ENCODE measurements at places on chromosomes 6 and 20.

- DNase-seq, result no peak
Measured at GRCh38 chr6:108766886-108767285, 81.3 kb upstream of the ARMC2 start.

GRCh38 chr6:39407446-39407993, 85.0 kb upstream of the KCNK16 start:
- DNase-seq, result no peak

- DNase-seq, result no peak
Measured at GRCh38 chr20:21182832-21183563, 57.1 kb downstream of the KIZ start.

- no peak for DNase-seq
Measured at GRCh38 chr20:1871807-1872458, 23.3 kb upstream of the SIRPA start.

DNA sequence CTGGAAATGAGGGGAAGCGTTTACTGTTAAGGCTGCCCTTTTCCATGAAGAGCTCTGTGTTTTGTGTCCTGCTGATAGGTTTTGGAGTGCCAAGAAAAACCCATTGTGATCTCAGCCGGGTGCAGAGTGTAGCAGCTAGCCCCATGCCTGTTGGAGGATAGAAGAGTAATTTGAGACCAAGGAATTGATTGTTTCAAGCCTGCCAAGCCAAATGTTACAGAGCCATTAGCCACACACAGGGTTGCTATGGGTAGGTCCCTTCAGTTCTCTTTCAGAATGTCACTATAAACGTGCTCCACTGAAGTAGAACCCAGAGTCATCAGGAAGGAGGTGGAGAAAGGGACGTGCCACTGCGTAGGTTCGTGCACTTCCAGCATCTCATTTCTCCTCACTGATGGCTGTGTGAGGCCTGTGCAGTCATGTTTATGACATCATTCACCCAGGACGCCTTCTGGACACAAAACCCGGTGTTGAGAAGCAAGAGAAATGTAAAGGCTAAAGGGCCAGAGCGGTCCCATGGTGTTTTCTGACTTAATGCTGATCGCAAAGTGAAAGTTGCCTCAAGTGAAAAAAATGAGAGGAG, 6.6 kb downstream of the GMPR start:
- peak; percentile 92 for DNase-seq

DNA sequence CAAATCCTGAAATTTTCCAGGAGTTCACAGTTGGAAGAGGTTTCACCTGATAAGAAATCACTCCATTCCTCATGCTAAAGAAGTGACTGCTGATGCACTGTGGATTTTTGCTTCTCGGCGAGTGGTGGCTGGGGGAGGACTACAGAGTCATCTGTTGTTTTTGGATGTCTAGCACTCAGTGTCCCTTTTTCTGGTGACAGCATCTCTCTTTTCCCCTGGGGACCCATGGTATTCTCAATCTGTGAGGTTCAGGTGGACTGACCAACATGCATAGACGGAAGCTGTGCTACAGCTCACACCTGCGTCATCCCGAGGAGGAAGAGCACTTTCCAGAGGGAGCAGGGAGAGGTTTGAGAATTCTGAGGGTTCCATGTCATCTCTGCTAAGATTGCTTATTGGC, 42.7 kb upstream of the ZNF831 start:
- DNase-seq, result no peak

DNA sequence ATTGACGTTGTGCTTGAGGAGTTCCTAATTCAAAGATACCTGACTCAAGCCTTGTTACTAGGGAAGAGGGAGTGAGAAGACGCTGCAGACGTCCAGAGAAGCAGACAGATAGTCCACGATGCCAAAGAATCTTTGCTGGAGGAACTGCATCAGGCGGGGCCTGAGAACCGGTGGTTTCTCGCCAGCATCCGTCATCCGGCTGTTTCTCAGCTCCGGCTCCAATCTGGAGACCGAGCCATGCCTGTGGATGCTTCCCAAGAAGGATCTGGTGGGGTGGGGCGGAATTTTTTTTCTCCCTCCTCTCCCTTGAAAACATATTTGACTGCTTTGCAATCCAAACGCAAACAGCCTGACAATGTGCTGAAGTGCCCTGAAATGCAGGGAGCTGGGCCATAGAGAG, 125.8 kb upstream of the SRSF6 start:
- no peak for DNase-seq

DNA sequence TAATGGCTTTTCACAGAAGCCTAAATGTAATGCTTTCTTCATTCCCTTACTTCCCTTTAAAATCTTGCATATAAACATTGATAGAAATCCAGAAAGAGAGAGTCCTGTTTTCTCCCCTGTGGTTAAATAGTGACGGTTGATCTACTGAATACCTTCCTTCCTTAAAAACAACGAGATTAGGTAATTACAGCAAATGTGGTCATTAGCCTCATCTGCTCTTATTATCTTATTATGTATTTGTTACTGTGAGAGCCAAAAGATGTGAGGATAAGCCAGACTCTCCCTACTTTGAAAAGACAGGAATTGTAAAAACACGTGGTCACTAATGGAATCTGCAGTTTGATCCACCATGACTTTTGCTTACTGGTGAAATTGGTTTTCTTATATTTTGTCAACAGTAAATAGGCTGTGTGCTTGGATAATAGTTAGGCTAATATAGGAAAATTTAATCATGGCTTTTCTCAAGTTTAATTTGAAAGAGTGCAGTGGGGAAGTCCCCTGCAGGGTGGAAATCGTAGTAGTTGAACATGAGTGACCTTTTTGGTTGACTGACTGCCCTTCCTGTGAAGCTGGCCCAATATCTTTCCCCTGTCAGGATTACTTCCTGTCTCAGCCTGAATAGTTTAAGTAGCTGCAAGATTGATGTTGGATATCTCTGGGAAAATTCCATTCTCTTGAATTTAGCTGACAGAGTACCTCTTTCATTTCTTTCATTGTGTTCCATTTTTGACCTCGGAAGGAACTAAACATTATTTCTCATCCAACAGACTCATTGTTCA, 62.8 kb downstream of the JARID2 start:
- no peak for DNase-seq

DNA sequence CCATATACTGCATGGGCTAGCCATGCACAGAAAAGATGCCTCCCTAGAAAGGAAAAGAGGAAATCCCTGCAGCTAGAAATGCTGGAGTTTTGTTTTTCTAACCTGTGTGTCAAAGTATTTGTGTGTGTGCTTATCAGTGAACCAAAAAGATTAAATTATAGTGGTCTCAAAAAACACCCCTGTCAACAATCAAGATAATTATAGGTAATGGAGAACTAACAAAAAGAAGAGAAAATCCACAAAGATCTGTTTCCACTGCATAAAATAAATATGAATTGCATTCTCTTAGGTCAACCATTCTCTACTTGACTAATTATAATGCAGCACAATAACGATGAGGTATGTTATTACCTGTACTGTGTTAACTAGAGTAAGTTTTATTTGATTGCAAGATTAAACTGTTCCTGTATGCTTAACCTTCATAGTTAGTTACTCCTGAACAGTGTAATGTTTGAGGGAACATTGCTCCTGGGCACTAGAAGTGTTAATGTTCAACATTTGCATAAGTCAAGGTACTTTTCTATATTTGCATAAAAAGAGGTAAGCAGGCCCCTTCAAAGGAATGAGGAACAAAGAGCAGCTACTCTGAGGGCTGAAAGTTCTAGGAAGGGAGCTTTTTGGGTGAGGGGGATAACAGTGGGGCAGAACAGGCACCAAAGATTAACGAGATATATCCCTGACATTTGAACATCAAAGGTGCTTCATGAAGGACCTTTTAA, 212.1 kb downstream of the BTBD9 start:
- peak; percentile 81 for DNase-seq

DNA sequence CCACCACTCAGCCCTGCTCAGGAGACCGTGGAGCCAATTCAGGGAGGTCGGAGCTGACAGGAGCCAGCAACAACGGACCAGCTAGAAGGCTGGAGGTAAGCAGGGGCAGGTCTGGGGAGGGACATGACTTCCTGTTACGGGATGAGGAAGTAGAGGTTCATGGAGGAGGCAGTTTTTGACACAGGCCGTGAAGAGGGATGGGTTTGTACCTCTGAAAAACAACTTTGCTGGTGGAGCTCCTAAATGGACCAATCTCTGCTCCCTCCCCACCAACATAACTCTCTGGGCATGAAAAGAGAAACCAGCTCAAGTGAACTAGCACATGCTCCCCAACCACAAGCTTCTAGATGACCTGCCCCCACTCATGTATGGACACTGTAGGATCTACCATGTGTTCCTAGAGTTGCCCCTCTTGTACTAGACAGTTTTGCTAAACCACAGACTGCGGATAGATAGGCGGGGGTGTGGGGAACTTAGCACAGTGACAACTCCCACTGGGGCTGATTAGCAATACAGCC, 31.4 kb downstream of the RALGAPA2 start:
- no peak for DNase-seq

DNA sequence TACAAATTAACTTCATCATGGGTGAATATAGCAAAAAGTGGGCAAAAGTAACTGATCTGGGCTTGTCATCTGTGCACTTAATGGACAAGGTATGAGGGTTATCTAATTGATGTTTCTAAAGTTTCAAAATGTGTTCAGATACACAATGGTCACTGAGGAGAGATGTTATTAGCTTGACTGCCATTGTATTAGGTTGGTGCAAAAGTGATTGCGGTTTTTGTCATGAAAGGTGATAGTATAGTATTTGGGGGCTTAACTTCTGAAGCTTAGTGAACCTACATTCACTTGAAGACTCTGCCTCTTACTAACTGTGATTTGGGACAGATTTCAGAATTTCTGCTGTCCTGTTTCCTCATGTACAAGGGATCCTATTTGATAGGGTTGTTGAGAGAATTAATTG, 159.6 kb downstream of the UST start:
- no peak for DNase-seq

DNA sequence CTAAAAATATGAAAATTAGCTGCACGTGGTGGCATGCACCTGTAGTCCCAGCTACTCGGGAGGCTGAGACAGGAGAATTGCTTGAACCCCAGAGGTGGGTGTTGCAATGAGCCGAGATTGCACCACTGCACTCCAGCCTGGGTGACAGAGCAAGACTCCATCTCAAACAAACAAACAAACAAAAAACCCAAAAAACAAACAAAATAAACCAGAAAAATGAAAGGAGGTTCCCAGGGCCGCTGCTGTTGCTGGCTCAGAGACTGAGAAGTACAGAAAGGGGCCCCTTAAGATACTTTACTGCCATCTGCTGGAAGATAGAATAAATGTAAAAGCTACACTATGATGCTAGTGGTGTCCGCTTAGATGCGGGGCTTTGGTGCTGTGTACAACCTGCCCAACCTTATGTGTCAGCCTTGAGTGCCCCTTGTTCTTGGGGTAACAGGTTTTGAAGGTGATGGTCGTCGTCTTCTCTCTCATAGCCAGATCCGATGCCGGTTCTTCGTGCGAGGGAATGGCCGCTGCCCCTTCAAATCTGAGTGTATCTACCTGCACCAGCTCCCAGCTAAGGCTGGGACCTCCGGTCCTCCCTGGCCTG, 2.8 kb upstream of the FANCE start:
- peak; percentile 69 for DNase-seq

GRCh38 chr6:14776307-14776706, 469.6 kb upstream of the JARID2 start:
- no peak for DNase-seq

- DNase-seq, result no peak
Measured at GRCh38 chr6:90144928-90145555, 151.6 kb downstream of the BACH2 start.

GRCh38 chr6:157230910-157231309, 92.4 kb downstream of the TMEM242 start:
- DNase-seq, result no peak

GRCh38 chr6:45822873-45823272, 192.8 kb downstream of the CLIC5 start:
- DNase-seq, result no peak

- DNase-seq, result no peak
Measured at GRCh38 chr6:90263633-90264032, 33.0 kb downstream of the BACH2 start.

Measured in NCI-H2081 (cell line).